ENCODE measurements at places on chromosomes 13 and 19. TPM values are rescaled to one million over a fixed set of nuclear protein-coding genes. Genes with fewer than 3 reads are reported as not detected.

Gene CYP2A7
- not detected for total RNA-seq

Gene SIGLEC9
- 42.1 TPM for total RNA-seq

Gene FUT6
- total RNA-seq = not detected

Gene NOVA2
- total RNA-seq = 1.8 TPM
